NCI-H1092 treated with DMSO at 0.1 percent for 48 hours (cell line): ENCODE measurements at places on chromosomes 4 and X.

DNA sequence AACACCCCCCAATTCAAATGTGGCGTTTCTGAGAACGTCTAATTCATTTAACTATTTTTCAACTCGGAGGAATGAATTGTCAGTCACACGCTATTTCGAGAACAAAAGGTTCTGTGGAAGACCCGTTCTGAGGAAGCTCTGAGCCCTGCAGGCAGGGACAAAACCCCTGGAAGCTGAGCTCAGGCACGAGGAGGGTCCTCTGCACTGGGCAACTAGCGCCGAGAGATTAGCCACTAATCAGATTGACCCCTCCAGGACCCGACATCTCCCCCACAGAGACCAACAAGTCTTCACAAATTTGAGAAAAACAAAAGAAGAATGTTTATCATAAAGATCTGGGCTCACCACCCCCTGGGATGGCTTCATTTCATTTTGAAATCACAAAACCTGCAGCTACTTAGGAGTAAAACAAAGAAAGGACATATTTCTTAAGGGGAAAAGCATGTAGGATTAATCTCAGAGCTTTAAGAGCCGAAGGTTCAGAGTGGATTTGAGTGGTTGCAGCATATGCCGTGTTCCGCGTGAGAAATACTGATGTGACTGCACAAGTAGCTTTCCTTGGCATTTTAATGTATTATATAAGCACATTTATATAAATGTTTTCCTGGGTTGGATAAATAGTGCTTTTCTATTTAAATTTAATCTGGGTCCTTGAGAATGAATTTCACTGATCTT is 41.8 kb downstream of the ADRA2C start:
- DNase-seq, result no peak

GRCh38 chr4:16122308-16122711 is 38.5 kb upstream of the PROM1 start:
- no peak for DNase-seq

GRCh38 chrX:57906790-57907189 is 3.5 kb downstream of the ZXDA start:
- DNase-seq, result no peak

GRCh38 chr4:80637190-80637589 is 301.7 kb downstream of the CFAP299 start:
- DNase-seq, result no peak

DNA sequence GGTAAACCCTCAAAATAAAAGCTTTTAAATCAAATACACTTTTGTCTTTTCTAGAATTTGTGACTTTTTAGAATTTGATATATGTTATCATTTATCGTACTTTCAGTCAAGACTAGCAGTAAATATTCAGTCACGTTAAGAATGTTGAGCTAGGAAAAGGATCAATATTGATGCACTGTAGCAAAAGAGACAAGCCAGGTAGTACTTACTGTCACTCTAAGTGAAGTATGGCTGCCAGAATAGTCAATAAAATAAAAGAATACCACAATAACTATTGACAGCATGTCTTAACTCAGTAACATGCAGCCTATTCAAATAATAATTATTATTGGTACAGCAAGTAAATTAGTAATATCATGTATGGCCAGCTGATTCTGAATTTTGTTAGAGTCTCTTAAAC is 43.6 kb upstream of the GPRIN3 start:
- DNase-seq, result no peak

DNA sequence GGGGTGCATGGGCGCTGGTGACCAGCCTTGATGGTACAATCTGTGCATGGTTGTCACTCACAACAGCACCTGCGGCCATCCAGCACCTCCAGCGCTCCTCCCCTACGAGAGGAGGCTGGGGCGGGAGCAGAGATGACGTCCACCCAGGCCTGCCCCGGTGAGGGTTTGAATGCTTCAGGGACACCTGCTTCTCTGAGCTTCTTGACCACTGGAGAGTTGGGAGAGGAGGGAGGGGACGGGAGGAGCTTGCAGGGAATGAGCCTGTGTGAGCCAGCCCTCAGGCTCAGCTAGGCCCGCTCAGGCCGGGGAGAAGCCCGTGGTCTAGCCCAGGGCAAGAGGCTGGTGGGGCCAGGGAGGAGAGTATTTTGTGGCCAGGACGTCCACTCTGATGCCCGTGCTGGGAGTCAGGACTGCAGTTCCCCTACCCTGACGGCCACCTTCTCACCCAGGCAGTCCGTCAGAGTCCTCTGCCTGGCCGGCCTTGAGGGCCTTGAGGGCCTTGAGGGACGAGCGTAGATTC is 59.2 kb downstream of the CPZ start:
- no peak for DNase-seq

DNA sequence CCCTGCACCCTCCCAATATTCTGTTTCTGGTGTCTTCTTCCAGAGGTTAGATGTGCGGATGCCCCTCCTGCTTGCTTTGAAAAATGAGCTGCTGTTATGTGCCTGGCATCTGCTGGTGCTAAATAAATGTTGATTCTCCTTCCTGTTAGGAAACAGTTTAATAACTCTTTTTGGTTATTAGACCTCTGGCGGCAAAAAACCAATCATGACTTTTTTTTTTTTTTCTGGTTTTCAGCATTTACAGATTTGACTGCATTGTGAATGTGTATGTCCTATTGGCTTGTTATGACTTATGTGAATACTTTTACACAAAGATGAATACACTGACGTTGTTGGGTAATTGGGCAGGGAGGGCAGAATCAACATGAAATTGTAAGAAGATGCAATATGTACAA is 13.6 kb upstream of the TMEM156 start:
- no peak for DNase-seq

DNA sequence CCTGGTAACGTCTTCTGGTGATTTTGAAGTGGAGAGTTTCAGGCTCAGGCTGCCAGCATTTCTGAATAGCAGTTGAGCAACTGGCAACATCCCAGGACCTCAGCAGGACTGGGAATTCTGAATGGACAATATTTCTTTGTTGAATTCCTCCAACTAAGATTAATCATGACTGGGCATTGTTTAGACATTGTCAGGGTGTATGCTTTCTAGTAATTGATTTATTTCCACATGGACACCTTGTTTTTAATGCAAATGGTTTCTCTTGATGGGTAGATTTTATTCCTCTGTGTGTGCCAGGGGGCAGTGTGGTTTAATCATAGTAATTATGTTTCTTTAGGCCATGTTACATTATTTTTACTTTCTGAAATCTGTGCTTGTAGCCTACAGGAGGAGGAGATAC is 1004.7 kb upstream of the LCORL start:
- DNase-seq, result no peak

- no peak for DNase-seq
These were observed 1.5 kb downstream of the GIMD1 start for GRCh38 chr4:106367072-106367471.

- DNase-seq, result no peak
These were observed 398.2 kb downstream of the MID1IP1 start for GRCh38 chrX:39199429-39199828.

- DNase-seq, result no peak
These were observed 64.2 kb downstream of the PACRGL start for GRCh38 chr4:20764366-20764992.

DNA sequence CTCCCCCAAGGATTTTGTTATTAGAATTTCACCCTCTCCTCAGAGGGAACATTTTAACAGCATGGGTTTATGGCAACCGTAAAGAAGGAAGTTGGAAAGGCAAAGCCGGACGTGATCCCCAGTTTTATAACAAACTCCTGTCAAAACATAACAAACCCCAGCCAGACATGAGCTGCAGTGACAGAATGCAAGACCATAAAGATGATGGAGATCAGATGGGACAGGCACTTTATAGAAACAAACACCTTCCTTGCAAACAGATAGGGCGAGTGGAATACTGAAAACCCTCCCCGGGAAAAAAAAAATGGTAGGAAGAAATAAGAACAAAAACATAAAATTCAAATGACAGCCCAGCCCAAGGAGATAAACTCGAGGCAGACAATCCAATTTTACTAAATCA is 281.4 kb downstream of the LDB2 start:
- no peak for DNase-seq

DNA sequence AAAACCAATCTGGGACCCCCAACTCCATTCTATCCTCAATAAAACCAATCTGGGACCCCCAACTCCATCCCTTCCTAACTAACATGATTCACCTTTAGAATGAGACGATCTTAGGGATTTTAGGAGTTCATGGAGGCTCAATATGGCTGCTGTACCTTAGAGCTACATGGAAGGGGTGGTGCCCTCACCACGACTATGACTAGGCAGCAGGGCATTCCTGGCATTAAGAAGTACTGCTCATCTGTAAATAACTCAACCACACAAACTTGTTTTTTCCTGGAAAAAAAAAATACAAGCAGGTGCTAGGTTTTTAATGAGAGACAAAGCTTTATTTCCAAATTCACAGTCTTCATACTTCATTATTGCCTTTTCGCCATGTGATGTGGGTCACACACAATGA is 346.5 kb upstream of the FAT1 start:
- no peak for DNase-seq

DNA sequence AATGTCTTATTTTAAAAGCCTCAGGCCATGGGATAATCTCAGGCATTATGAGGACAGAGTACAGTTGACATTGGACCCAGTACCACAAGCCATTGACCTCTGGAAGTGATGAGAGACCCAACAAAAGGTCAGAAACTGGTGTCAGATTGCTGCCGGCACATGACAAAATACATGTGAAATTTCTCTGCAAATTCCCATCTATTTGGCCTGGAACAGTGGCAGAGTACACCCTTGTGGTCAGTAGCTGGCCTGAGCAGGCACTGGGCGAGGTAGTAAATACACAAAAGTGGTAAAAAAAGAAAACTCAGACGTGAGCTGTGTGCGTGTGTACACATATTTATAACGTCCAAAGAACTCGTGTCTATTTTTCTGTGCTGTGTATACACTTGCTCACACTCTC is 155.5 kb downstream of the DHX15 start:
- no peak for DNase-seq

GRCh38 chr4:98614662-98615061 is 43.7 kb downstream of the TSPAN5 start:
- no peak for DNase-seq

GRCh38 chrX:68870357-68870756 is 41.5 kb downstream of the EFNB1 start:
- DNase-seq, result no peak

DNA sequence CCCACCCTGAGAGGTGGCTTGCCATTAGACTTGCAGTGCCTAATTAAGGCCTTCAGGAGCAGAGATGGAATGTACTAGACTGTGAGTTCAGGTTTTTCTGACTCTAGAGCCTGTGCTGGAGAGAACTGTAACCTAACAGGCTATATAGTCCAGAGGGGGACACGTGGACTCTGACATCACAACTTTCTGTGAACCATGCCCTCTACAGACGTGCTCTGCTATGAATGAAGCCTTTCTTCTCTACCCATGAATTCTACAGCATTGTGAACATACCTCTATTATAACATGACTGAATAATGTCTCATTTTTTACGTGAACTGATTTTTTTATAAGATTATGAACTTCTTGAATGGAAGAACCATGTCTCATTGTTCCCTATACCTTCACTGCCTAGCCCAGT is 68.8 kb downstream of the EVC2 start:
- no peak for DNase-seq

GRCh38 chr4:169201222-169202144 is 69.3 kb downstream of the SH3RF1 start:
- DNase-seq, result no peak

- DNase-seq, result no peak
These were observed 37.0 kb downstream of the GUCY1A1 start for GRCh38 chr4:155703486-155704247.

DNA sequence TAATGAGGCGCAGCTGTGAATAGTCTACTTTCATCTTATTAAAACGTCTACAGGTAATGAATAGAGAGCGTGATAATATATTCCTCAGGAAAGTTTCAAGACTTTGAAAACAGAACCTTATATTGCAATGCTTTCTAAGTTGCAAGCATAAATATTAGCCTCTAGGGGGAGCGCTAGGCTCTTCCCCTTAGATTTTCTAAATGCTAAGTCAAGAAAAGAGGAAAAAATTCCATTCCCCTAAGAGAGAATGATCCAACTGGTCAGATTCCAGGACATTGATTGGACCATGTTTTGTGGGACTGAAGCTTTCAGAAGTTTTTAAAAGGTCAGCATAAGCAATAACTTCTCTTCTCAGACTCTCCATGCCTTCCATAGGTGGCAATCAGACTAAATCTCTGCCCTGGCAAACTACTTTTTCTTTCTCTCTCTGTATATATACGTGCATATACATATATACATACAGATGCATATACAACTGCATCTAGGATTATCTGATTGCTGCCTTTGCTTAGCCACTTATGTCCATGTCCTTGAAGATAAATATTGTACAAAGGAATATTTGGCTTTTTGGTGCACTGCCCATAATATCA is 492.9 kb downstream of the INPP4B start:
- peak; percentile 27 for DNase-seq
